ENCODE measurements at places on chromosomes 7 and 10. TPM values are rescaled to one million over a fixed set of nuclear protein-coding genes. Genes with fewer than 3 reads are reported as not detected.

- no peak for DNase-seq
Observed at GRCh38 chr10:121860810-121861209, 67.0 kb downstream of the ATE1 start.

DNA sequence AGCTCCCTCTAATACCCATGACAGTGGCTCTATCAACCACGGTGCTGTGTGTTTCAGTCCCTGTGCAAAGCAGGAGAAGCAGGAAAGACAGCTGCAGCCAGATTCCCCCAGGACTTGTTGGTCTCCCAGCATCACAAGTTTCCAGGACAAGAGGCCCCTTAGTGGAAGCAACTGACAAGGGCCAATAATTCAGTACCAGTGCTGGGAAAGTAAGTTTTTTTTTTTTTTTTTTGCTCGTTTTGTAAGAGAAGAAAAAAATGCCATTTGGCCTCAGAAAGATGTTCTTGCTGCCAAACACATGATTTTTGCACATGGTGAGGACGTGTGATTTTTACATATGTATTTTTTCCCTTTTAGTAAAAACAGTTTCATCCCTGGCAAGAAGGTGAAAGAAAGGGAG lies 284.2 kb upstream of the ZMIZ1 start:
- DNase-seq = peak; percentile 71

- DNase-seq = no peak
Observed at GRCh38 chr10:105540381-105540780, 899.3 kb downstream of the SORCS3 start.

Gene AMPH
- polyA plus RNA-seq = 12.9 TPM

Gene NUTM2E
- polyA plus RNA-seq = 0.52 TPM

Gene KCNIP2
- polyA plus RNA-seq = 5.9 TPM

DNA sequence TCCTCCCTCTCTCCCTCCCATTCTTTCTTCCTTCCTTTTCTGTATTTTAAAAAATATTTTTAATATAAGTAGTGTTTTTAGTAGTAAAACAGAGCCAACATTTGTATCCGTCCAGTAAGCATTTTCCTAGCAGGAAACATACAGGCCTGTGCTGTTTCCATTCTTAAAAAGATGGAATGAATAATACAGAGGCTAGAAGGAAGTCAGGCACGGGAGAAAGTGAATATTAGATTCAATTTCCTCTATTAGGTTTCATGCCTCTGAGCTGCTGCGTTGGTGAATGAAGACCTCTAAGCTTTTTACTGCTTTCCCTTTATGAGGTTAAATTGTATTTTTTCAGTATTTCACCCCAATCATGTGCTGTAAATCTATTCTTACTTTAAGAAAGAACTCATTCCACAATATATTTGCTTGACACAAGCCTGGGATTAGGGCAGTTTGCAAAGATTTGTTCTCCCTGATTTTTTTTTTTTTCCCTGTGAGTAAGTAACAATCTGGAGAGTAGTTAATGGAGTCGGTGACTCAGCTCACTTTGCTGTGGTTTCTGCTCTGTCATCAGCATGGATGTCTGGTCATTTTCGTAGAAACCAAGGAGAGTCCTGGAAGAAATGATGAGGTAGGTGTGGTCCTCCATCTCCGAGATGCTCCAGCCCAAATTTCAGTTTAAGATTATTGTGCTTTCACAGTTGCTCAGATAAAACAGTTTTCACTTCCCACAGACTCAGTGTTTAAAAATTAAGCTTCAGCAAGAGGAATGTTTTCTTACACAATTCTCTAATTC lies 76.1 kb upstream of the PITRM1 start:
- DNase-seq = no peak

Gene CRYGN
- polyA plus RNA-seq = 0.55 TPM

DNA sequence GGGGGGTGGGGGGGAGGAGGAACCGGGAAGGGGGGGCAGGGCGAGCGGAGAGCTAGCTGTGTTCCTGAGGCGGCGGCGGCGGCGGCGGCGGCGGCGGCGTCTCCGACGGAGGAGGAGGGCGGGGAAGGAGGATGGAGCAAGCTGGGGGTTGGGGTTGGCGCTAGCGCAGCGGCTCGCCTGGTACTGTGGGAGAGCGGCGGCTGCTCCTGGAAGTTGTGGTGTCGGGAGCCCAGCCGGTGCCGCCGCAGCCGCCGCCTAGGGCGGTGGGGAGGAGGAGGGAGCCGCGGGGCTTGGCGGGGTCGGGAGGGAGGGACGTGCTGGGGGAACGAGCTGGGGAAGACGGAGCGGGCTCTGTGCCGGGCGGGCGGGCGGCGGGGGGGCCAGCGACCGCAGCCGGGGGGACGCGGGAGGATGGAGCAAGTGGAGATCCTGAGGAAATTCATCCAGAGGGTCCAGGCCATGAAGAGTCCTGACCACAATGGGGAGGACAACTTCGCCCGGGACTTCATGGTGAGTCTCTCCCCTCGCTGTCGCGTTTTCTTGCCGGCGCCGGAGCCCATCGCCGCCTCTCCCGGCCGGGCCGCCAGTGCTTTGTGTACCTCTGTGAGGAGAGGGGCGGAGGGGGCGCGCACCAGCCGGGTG lies at the start of gene PTPN12:
TSS of gene PTPN12 (plus strand) at position 160 of the 642 bp plus-strand sequence. CDS start at position 412, 252 bp downstream.
- peak; percentile 75 for DNase-seq

DNA sequence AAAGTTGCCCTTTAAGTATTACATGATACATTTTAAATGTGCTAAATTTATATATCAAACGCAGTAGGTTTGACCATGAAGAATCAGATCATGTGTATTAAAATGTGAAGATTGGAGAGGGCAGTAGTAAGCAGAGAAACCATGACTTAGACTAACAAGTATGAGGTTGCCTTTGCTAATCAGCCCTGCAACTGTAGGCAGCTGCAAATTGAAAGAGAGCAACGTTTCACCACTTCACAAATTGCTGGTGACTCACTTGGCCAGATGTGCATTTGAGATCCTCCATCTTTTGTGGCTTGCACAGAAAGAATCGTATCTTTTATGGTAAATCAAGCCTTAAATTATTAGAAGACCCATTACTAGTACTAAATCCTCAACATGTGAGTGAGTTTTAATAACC lies 10.1 kb upstream of the SEMA3A start:
- no peak for DNase-seq

GRCh38 chr10:118449521-118449920 lies 107.4 kb upstream of the FAM204A start:
- DNase-seq = no peak

- DNase-seq = no peak
Observed at GRCh38 chr7:149729983-149730801, 43.2 kb downstream of the ZNF467 start.

Gene TBATA
- polyA plus RNA-seq = not detected

DNA sequence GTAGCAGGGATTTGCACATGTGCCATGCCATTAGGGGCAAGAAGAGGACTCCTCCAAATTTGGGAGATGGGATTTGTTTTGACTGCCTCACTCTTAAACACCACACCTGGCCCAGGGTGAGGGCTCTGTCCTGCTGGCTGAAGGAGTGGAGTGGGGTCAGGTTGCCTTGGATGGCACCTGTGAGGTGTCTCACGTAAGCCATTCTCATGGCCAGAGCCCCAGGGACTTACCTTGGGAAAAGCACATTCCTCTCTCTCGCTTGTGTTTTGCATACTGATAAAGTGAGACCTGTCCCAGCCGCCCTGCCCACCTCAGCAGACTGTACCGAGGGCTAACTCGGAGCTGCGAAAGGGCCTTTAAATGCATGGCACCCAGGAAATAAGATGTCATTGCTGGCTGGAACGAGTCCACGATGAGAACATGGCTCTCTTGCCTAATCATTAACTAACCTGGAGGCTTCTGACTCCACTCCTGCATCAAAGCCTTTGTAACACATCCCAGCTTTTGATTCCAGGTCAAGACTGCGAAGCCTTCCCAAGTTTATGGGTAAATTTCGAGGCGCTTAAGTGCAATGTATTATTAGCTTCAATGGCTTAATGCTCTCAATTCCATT lies 184.0 kb upstream of the RNF32 start:
- DNase-seq = no peak

- peak; percentile 77 for DNase-seq
Observed at GRCh38 chr7:155803418-155804376, 8.6 kb downstream of the SHH start.

DNA sequence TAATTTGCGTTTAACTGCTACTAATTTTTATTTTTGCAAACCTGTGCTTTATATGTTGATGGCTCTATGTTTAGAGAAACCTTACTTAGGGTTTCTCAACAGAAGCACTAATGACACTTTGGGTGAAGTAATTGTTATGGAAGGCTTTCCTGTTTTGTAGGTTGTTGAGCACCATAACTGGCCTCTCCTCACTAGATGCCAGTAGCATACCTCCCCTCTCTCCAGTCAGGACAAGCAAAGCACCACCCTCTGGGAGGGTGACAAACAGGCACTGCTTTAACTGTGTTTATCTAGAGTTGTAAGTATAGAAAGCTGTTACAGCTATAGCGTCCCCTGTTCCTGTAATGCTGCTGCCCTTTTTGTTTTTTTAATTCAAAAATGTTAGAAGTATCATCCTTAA lies 60.9 kb downstream of the WAC start:
- no peak for DNase-seq

DNA sequence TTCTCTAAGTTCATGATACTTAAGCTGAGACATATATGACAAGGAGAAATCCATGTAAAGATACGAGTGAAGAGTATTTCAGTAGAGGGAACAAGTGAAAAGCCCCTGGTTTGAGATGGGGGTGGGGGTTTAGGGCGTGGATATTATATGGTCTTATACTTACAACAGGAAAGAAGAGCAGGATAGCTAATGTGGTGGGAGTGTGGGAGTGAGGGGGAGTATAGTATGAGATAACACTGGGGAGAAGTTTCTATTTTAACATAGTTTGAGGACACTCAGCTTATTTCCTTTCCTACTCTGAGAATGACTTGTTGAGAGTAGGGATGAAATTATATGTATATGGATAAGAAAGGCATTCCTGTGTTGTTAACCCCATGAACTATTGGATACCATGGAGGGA lies 36.5 kb downstream of the MCU start:
- no peak for DNase-seq
